NCI-H1048 (cell line): ENCODE measurements at places on chromosomes 12 and 14.

DNA sequence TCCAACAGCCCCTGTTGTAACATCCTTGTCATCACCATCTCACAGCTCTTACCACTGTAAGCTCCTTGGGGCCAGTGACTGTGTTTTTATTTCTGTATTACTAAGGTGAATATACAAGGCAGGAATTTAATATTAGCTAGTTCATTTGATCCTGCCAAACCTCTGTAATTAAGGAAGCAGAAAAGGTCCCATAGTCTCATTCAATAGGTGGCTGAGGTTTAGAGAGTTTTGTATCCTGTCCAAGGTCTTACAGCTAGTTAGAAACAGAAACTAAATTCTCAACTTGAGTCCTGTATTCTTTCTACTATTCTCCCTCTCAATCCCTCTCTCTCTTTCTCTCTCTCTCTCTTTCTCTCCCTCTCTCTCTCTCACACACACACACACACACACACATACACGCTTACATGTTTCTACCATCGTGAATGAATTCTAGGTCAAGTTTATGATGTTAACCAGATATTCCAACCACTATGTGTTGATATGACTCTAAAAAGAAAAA, 543 bp upstream of the GLIPR1 start:
- DNase-seq: no peak

DNA sequence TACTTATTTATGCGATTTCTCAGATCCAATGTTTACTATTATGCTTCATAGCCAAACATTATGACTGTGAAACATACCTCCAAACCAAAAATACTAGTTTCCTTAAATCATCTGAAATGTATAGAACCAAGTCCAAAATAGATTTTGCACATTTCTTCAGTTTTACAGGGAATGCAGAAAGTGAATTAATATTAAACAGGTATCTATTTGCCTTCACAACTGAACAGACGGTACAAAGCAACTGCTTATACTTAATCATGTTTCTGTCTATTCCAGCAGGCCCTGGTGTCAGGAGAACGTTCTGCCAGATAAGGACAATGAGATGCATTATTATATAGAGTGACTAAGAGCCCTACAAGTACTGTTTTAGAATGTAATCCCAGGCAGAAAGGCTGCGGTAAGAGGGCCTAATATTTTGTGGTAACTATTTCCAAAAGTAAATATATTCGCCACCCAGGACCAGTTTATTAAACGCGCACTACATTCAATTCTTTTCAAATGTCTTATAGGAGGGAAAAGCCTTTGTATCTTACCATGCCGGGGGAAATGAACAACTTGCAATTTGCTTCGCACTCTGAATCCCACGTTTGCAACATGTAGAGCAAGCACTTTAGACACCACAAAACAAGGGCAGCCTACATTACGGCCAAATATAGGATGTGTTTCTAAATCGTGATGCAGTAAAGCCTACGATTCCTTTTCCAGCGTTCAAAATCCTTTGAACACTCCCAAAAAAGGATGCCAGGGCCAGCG, 1.5 kb downstream of the CORO1C start:
- DNase-seq: no peak

DNA sequence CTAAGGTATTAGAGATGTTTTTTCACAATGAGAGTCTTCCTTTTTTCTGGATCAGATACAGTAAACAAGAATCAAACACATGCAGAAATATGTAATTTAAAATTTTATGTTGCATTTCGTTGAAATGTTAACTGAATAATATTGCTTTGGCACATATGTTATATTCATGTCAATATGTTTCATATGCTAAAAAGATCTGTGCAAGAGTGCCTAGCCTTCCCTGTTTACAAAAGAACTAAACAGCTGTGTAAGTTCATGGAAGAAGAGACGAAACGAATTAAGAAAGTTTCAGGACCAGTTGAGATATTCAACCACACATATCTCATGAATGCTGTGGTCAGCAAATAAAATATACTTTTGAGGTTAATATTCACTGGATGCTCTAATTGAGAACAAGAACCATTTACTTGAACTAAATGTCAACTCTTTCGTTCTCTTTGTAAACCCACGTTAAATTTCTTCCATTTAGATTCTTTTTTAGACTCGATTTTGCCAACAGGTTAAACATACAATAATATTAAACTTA, 289.5 kb downstream of the FOXG1 start:
- no peak for DNase-seq

- DNase-seq: no peak
Measured at GRCh38 chr12:132131952-132132351, 12.2 kb downstream of the DDX51 start.

DNA sequence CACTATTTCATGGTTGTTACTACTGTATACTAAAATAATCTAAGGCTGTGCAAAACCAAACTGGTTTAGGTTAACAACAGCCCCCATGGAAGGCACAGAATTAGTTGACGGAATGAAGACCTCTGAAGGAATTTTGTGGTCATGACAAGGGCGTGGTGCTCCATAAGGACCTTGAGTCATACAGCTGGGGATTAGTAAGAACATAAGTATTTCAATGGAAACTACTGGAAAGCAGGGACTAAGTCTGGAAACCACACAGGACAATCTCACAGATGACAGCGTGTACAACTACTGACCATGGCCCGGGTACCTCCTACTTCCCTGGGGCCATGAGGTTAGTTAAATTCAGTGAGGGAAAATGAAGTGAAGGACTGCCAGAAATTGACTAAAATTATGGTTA, 98.5 kb upstream of the PLEKHA5 start:
- DNase-seq: no peak

- DNase-seq: no peak
Measured at GRCh38 chr12:51829641-51830040, 18.9 kb downstream of the FIGNL2 start.

GRCh38 chr14:95941897-95942296, 65.3 kb downstream of the TUNAR start:
- no peak for DNase-seq

- DNase-seq: no peak
Measured at GRCh38 chr12:78359520-78359919, 505.1 kb upstream of the SYT1 start.

GRCh38 chr12:20211981-20212421, 156.3 kb upstream of the PDE3A start:
- DNase-seq: no peak

DNA sequence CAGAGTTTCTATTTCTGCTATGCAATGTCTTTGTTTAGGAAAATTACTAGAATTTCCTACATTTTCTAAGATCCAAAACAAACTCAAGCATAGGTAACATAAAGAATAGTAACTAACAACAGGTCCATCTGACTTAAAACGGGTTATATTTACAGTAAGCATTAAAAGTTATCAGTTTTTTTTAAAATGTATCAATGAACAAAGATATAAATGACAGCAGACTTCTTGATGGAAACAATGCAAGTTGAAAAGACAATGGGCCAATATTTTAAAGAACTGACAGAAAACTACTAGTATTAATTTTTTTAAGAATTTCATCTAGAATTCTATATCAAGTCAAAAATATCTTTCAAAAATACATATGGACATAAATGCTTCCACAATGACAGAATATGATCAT, 367.1 kb upstream of the MGAT4C start:
- no peak for DNase-seq

DNA sequence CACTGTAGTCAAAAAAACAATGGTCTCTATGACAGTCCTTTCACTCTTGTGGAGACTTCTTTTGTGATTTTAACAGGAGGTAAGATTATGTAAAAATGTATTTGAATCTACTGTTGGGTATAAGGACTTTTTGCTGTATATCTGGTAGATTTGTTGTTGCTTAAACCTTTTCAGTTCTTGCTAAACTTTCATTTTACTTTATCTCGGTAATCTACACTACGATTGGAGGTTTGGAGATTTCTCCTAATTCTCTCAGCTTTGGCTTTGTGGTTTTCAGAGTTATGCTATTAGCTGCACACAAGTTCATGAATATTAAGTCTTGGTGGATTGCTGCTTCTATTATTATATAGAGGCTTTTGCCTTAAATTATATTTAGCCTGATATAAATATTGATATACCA, 116.6 kb upstream of the HIF1A start:
- DNase-seq: no peak

- DNase-seq: no peak
Measured at GRCh38 chr12:109910969-109911348, 10.9 kb downstream of the TCHP start.

DNA sequence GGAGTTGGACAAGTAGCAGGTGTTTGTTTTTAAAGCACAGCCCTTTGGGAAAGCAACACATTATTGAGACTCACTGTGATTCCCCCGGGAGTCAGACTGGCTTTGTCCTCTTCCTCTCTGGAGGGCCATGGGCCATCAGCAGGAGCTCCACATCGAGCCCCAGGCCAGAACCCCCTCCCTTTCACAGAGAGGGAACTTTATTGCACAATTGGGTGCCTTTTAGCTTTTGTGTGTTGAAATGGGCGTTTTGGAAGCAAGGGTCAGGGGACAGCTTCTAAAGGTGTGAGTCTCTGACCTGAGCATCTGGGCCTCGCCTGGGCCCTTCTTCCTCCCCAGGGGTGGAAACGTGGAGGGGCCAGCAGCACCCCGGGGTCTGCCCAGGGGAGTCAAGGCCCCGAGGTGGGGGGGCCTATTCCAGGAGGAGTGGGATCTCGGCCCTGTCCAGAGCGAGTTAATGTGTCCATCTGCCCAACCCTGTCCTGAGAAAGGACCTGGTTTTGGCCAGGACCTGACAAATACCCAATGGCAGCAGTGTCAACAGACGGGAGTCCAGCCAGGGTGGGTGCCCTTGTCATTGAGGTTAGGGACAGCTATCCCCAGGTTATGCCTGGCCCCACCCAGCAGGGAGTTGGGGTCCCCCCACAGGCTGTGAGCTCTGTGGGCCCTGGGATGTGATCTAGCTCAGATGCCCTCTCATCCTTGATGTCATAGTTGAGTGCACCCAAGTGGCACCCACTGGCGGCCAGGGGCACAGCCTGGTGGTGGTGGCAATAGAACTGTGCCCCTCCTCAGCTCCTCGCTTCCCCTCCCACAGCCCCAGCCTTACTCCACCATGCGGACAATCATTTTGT, 37.1 kb downstream of the SLC8B1 start:
- no peak for DNase-seq

DNA sequence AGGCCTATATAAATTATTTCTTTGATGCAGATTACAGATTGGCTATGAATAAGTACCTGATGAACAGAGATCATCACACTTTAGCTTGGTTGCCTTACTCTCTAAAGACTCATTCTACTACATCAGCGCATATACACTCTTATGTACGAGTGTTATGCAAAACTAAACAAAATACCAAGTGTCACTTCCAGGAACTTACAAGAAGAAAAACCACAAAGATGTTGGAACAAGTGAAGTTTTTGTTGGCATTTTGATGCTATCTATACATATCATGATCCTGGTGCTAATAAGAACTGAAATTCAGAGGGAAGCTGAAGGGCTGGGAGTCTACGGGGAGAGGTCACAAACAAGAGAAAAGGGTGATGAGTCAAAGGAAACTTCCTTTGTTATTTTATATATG, 47.9 kb upstream of the CERS5 start:
- DNase-seq: no peak

DNA sequence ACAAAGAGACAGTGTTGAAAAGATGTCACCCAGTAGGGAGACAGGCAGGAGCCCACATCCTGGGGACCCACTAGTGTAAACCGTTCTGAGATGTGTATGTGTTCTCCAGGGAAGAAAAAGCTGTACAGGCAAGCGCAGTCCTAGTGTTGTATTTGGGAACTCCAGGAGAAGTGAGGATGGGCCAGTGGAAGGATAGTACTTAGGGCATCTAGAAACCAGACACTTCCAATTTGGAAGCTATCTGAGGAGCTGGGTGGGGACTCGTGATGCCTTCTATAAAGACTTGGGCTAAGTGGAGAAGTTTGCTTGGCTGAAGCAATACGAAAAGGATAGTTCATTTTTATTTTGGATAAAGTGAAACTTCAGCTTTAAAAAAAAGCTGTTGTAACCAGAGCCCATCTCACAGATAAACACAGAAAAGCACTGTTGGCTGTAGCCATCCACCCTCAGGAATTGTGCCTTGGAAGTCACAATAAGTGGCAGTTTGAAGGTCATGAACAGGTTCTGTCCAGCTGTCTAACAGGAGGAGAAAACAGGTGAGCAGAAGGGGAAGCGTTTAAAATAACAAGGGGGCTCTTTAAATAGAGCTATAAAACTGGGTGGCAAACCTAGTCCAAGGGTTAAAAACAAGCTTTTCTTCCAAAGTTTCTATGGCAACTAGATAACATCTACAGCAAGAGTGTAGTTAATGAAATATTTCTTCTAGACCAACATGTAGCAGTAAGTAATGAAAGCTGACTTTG, 108.0 kb upstream of the ARHGAP5 start:
- no peak for DNase-seq

DNA sequence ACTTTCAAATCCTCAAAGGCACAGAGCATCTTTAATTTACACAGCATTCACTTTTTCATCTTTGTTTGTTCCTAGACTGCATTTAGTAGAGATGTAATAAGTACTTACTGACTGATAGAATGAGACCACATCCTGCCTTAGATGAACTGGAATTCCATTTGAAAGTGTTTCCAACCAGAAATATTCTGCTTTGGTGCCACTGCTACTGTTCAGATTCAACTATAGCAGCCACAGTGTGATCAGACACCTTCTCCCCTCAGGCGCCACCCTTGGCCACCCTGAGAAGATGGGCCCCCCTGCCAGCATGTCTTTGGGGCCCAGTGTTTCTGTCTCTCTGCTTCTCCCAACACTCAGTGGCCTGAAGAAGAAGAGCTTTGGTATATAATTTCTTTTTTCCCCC, 449.1 kb downstream of the RAD51B start:
- DNase-seq: no peak

- DNase-seq: no peak
Measured at GRCh38 chr12:45469902-45470301, 254.0 kb downstream of the ANO6 start.

GRCh38 chr14:77580477-77580876, 36.0 kb downstream of the SPTLC2 start:
- no peak for DNase-seq

- no peak for DNase-seq
Measured at GRCh38 chr14:25411781-25412757, 362.1 kb upstream of the STXBP6 start.

DNA sequence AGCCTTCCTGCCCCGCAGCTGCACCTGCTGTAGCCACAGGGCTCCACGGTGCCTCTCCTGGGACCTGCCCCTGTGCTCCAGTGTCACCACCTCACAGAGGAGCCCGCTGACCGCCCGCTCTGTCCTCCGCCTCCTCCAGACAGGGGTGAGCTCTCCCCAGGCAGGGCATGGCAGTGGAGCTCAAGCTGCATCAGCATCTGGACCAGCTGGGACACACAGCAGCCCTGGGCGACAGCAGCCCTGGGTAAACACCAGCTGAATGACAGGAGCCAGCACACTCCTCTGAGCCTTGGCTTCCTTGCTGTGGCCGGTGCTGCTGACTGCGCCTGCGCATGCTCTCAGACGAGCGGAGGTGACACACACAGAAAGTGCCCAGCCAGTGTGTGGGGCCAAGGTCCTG, 22.0 kb downstream of the CHGA start:
- DNase-seq: no peak

DNA sequence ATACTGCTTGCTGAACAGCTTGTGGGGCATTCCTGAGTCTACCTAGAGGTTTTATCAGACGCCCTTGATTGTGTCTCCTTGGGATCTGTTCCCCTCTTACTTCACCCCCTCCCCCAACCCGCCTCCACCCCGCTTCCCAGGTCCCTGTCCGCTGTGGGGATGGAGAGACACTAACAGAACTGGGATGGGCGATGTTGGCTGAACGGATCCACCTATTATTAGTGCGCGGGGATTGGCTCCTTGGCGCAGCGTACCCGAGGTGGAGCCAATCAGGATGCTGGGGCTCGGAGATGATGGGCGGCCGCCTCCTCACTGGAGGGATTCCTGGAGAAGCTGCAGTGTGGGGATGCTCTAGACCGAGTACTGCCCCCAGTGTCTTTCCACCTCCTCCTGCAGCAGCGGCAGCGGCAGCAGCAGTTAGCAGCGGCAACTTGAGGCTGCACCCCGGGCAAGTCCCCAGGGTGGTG, at the start of gene SYT1:
Gene SYT1 (plus strand): TSS at position 372 of the 467 bp plus-strand sequence.
- no peak for DNase-seq
